GM23248 (cell line): ENCODE measurements at places on chromosomes 3 and 15.

- no peak overlapping the region for H3K4me3 ChIP-seq
- H3K36me3 ChIP-seq, result no peaks in the 10 kb centered on the region
- peak; percentile 73 for DNase-seq
- no peak overlapping the region for H3K27ac ChIP-seq
- H3K27me3 ChIP-seq, result 0 out of 2 replicates have a peak, but pooled peaks cover 3% of the 10 kb centered on the region
- no peaks in the 10 kb centered on the region for H3K4me1 ChIP-seq
Observed at GRCh38 chr15:48250640-48251076, 44.6 kb downstream of the SLC12A1 start.

GRCh38 chr3:106860182-106860581 lies 517.1 kb upstream of the CCDC54 start:
- peaks cover 34% of the 10 kb centered on the region for H3K4me1 ChIP-seq
- DNase-seq, result peak; percentile 5
- no peak overlapping the region for H3K4me3 ChIP-seq
- H3K36me3 ChIP-seq, result no peaks in the 10 kb centered on the region
- H3K27me3 ChIP-seq, result no peaks in the 10 kb centered on the region

DNA sequence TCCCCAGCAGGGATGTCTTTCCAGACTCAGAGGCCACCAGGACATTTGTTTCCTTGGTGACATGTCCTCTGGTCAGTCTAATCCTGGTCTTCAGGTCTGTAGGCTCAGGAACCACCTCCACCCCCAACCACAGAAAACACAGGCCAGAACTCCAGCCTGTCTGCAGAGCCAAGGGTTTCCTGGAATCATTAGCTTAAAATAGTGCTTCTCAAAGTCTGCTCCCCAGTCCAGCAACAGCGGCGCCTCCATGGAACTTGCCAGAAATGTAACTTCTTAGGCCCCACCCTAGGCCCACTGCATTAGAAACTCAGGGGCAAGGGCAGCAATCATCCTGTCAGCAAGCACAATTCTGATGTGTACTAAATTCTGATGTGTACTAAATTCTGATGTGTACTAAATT lies 20.0 kb downstream of the SLC28A1 start:
- no peaks in the 10 kb centered on the region for H3K36me3 ChIP-seq
- H3K27ac ChIP-seq, result no peak overlapping the region
- H3K4me3 ChIP-seq, result no peak overlapping the region

- peak overlapping the region; percentile 63; the same call in 1 of the 2 replicates for H3K27ac ChIP-seq
- H3K4me1 ChIP-seq, result peaks cover 15% of the 10 kb centered on the region
- DNase-seq, result no peak
Observed at GRCh38 chr3:126834596-126835471, 130.8 kb downstream of the CHCHD6 start.

- no peak overlapping the region for H3K27ac ChIP-seq
- H3K27me3 ChIP-seq, result no peaks in the 10 kb centered on the region
- no peaks in the 10 kb centered on the region for H3K4me1 ChIP-seq
- no peak for DNase-seq
Observed at GRCh38 chr3:14397531-14397930, 4.9 kb upstream of the SLC6A6 start.

- H3K4me1 ChIP-seq, result no peaks in the 10 kb centered on the region
- no peak for DNase-seq
- H3K36me3 ChIP-seq, result no peaks in the 10 kb centered on the region
- H3K4me3 ChIP-seq, result no peak overlapping the region
- H3K27ac ChIP-seq, result no peak overlapping the region
Observed at GRCh38 chr3:23797491-23797890, 8.3 kb upstream of the UBE2E1 start.

DNA sequence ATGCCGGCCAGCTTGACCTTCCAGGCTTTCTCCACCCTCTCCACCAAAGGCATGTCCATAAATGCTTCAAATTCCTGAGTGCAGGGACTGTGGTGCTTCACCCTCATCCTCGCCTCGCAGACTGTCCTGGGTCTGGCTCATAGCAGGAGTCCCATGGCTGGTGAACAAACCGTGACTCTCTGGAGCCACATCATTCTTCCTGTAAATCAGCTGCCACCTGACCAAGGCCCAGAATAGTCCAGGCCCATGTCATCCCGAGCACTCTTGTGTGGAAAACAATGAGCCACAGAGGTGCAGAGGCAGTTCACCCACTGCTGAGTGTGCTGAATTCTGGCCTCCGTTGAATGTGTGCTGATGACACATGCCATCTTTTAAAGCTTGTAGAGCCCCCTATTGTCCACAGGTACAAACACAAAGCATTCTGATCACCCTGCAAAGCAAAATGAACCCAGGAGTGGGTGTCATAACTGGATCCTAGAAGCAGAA lies 68.6 kb downstream of the ABHD5 start:
- H3K27me3 ChIP-seq, result no peaks in the 10 kb centered on the region
- peak; percentile 93 for DNase-seq
- H3K4me1 ChIP-seq, result peaks cover 51% of the 10 kb centered on the region
- H3K27ac ChIP-seq, result peak overlapping the region; percentile 73
- no peak overlapping the region for H3K4me3 ChIP-seq
